ENCODE measurements at places on chromosomes 1 and 21.

GRCh38 chr21:23522751-23523150 is 2084.5 kb downstream of the MRPL39 start:
- DNase-seq = no peak

DNA sequence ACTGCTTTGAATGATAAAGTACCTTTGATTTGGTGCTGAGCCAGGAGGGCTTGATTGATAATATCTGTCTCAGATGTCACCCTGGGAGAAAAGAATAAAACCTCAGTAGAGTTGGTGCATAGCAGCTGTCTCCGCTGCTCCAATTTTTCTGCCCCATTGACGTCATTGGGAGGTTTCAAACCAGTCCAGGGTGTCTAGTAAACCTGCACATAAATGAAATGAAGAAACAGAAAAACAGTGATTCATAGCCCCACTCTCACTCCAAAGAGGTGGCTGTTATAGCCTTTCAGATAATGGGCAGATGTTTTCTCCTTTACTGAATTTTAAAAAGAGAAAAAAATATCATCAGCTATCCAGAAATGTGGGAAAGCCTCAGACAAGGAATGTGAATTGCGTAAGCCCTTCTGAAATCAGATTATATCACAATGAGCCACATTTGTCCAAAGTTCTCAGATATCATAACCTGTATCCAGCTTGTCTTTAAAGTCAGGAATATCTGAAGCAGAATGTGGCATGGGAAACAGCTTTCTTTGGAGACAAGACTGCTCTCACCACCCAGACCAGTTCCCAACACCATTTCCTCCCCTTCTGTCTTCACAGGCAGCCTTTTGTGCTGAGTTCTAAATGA is 351.3 kb upstream of the SGIP1 start:
- peak; percentile 79 for DNase-seq

DNA sequence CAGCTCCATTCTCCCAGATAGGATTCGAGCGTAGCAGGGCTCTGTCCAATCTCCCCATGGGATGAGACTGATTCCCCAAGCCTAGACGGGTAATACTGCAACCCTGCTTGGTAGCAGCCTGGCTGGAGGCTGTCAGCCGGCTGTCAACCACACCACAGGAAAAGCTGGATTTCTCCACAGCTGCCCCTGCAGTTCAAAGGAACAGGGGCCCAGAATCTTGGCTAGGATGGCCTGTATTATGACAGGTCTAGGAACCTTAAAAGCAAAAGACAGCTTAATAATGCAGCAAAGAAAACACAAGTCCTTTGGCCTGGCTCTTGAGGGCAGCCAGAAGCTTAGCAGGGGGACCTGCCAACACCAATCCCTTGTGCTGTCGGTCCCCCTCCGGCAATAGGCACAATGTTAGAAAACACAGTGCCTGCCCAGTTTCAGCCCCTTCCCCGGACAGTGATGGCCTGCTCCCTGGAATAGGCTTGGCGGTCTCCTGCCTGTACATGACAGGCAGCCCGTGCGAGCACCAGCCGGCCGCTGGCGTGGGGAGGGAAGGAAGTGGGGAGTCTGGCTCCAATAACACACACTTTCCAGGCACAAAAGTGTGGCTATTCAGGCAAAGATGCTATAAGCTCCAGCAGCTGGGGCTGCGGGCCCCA is 90.5 kb downstream of the TRABD2B start:
- no peak for DNase-seq

DNA sequence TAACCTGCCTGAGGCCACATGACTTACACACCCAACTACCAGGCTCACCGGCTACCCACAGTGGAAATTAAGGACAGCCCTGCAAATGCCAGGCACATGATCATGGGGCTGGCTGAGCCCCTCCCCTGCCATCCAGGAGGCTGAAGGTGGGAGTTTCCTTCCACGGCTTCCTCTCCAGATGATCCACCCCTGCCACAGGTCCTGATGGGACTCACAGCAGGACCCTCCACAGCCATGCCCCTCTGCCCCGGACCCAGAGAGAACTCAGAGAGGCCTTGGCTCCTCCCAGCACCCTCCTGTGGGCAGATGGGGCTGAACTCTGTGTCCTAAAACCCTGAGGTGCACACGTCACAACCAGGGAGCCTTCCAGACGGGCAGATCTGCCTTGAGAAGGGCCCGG is 29.1 kb upstream of the CASZ1 start:
- DNase-seq = no peak

DNA sequence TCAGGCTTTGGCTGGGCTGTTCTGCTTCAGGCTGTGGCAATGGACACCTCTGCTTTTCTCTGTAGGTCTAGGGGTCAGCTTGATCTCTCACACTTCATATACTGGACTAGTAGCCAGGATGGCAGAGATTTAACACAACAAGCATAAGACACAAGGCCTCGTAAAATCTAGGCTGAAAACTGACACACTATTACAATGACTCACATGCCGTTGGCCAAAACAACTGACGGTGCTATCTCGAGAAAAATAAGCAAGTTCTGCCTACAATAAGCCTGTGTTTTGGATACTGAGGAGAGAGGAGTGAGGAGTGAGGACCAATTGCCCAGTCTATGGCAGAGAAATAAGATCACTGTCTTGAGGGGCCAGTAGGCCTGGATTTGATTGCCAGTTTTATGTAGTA is 840.7 kb upstream of the ADAMTS5 start:
- no peak for DNase-seq

DNA sequence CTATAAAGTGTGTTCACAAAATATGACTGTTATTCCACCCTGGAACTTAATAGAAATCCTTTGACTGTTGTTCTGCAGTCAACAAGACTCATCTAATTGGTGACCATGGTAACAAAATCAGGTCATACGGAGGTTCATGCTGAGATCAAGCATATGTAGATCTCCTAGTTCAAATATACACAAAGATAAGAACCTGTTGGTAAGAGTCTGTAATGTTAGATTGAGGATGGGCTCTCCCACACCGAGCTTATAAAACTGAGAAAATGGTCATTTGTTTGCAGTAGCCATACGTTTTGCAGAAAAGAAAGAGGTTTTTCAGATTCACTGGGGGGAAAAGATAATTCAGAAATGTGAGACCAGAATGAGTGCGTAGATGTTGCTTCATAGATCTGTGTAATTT is 468.1 kb downstream of the RPS6KC1 start:
- no peak for DNase-seq

GRCh38 chr1:211896958-211897357 is 66.4 kb upstream of the LPGAT1 start:
- no peak for DNase-seq

DNA sequence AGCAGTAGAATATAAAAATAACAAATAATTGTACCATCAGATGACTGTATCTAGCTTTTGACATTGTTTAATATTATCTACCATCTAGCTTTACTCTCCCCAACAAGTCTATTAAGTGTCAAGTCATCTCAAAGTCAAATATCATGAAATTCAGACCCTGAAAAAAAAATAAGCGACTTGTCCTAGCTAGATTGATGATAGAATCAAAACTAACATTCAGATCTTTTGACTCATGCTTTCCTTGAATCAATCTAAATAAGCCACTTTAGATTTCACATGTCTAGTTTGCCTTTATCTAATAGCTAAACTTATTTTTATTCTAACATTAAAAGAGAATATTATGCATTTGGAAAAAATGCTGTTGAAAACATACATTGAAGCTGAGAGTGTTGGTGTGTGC is 35.4 kb downstream of the CRB1 start:
- DNase-seq = no peak

GRCh38 chr1:161994175-161994668 is 29.4 kb downstream of the OLFML2B start:
- DNase-seq = peak; percentile 38

DNA sequence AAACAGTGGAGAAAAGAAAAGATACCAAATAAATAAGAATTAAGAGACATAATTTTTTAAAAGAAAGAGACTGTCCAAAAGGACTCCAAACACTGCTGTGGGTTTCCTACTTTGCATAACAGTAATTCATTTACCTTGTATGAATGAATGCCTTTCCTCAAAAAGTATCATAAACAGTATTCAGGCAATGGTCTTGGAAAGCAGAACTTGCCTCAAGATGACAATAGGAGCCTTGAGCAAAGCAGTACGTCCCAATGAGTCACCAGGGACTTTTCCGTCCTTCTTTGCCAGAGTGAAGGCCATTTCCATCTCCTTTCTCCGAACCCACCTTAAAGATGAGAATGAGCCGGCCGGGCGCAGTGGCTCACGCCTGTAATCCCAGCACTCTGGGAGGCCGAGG is 186.4 kb downstream of the ZBTB18 start:
- DNase-seq = no peak

- no peak for DNase-seq
Measured at GRCh38 chr1:55702064-55702463, 486.9 kb upstream of the USP24 start.

DNA sequence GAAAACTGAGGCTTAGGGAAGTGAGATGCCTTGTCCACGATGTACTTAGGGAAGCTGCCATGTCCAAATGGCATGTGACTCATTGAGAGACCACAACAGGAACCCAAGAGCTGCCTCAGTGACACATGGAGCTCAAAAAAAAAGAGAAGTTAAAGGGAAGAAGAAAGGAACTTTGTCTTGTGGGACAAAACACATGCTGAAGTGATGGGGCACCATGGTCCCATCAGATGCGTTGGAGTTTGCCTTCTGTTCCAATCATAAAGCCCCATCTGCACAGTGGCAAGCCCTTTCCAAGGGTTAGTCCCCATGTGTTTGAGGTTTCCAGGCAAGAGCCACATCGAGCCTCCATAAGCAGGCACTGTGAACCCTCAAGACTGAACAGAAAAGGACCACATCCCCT is 8.0 kb downstream of the MED8 start:
- no peak for DNase-seq

- DNase-seq = no peak
Measured at GRCh38 chr1:18043871-18044270, 63.7 kb upstream of the IGSF21 start.

DNA sequence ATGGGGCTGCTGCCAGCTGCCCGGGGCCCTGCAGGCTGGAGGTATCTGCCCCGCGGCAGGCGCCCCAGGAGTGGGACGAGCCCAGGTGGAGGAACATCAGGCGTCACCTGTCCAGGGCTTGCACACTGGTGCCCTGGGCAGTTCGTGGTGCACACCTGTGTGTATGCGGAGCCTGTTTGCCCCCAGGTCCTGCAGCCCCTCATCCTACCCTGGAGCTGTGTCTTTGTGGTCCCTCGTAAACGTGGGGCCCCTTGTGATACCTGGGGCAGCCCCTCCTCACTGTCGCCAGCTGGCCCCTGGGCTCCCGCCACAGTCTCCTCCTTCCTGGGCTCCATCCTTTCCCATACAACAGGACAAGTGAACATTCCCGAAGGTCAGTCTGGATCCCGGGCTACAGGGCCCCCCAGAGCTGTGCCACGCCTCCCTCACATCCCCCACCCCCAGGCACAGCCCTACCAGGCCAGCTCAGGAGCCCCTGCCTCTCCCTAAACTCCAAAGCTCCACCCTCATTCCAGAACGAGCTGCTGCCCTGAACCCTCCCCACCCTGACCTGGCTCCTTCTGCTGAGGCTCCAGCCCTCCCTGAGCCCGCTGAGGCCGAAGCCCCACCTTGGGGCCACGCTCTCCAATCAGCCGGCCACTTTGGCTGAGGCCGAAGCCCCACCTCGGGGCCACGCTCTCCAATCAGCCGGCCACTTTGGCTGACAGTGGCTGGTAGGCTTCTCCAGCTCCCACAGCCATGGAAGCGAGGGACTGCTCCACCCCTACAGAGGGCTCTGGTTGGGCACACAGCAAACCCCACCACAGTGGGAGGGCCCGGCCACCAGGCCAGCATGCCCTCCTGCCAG is 42.6 kb downstream of the UBE2G2 start:
- no peak for DNase-seq

DNA sequence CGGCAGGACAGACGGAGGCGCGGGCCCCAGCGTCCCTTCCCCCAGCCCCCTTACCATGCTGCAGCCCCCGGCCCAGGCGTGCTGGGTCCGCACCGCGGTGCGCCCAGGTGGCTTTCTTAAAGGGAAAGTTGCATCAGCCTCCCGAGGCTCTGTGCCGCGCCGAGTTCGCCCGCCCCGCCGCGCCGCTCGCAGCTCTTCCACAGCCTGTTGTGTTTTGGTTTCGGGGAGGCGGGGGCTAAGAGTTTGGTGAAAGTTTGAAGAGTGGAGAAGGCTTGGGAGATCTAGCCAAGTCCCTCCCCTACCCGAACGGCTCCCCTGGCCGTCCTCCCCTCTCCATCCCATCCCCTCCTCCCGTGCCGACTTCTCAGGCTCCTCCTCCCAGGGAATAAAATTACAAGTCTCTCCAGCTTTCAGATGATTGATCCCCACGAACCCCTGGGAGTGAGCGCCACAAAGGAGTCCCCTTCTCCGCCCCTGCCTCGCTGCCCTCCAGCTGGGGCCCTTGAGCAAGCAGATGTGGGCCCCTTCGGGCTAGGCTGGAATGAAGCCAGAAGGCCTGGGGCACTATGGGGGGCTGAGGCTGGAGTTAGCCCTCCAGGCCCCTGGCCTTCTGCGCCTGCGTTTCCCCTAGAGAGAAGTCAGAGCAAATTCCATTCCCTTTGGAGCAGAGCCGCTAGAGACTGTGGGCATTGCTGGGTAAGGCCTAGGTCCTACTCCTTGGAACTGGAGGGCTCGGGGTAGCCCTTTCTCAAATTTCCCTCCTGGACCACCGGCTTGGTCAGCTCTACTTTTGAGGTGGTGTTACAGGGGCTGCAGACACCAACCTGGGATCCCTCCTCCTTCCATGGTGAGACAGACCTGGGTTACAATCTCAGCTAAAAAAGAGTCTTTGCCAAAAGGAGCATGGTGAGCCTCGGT is at the start of gene SLC6A9:
SLC6A9 (minus strand) TSS at position 211 of the 918 bp plus-strand sequence. CDS start 7,185 bp downstream, outside the sequence.
- DNase-seq = peak; percentile 92
